CD4-positive, alpha-beta T cell (primary cell): ENCODE measurements at places on chromosomes 13 and 19. TPM values are rescaled to one million over a fixed set of nuclear protein-coding genes. Genes with fewer than 3 reads are reported as not detected.

Gene CRX
- not detected for total RNA-seq

Gene ALOX5AP
- total RNA-seq, result 16.5 TPM

Gene RNF113B
- not detected for total RNA-seq

Gene PLIN4
- total RNA-seq, result not detected

Gene KLK2
- total RNA-seq, result not detected

Gene CGB3
- total RNA-seq, result not detected

Gene NPAS1
- total RNA-seq, result 2.1 TPM

Gene RNF225
- total RNA-seq, result 0.55 TPM

Gene CEACAM16
- not detected for total RNA-seq

Gene FUT2
- not detected for total RNA-seq

GRCh38 chr19:45340232-45340898, at the start of gene KLC3:
KLC3 (plus strand) TSS chr19:45340750; CDS start chr19:45345542, 4,792 bp downstream.
- no peaks in the 10 kb centered on the region for H3K36me3 ChIP-seq
- peak; percentile 25 for DNase-seq
- H3K27me3 ChIP-seq, result peaks cover 38% of the 10 kb centered on the region
- H3K27ac ChIP-seq, result no peak within 1 kb of the TSS
- no peak within 1 kb of the TSS for H3K4me3 ChIP-seq

DNA sequence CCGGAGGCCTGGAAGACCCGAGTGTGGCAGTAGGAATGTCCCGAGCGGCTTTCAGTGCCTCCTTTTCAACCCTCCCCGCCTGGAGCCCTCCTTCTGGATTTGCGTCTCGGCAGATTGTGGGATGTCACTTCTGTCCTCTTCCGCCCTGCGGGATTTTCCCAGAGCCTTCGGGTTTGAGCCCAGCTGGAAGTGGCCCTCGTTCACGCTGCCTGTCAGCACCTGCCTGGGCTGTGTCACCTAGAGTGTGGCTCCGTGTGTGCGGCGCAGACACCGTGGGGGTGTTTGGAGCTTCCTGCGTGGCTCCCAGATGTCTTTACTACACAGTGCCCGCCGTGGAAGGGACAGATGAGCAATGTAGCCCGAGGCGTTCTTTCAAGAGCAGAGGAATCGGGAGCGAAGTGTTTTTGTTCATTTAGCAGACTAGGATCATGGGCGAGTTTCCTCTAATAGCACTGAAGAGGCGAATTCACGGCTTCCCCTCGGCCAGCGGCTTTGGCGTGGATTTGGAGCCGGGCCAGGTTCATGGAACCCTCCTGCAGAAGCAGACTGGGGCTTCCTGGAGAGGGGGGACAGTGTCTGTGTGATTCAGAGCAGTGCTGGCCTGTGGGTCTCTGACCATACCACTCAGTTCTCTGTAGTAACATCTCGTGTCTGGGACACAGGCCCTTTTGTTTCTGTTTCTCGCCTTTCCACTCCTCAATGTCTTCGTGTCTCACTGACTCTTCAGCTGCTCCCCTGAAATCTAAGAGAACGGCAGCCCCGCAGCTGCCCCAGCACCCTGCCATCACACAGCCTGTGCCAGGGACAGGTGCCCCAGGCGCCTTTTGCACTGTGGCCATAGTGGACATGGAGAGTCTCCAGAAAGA, 68.0 kb downstream of the KDM4B start:
- H3K4me3 ChIP-seq, result no peak overlapping the region
- peaks cover 4% of the 10 kb centered on the region for H3K4me1 ChIP-seq
- no peak overlapping the region for H3K27ac ChIP-seq
- no peak for DNase-seq
- H3K36me3 ChIP-seq, result peaks cover 48% of the 10 kb centered on the region

GRCh38 chr19:3968556-3969434, 2.1 kb downstream of the DAPK3 start:
- H3K36me3 ChIP-seq, result peaks cover 40% of the 10 kb centered on the region
- H3K27me3 ChIP-seq, result no peaks in the 10 kb centered on the region
- no peak overlapping the region for H3K27ac ChIP-seq
- no peak overlapping the region for H3K4me3 ChIP-seq
- DNase-seq, result no peak

DNA sequence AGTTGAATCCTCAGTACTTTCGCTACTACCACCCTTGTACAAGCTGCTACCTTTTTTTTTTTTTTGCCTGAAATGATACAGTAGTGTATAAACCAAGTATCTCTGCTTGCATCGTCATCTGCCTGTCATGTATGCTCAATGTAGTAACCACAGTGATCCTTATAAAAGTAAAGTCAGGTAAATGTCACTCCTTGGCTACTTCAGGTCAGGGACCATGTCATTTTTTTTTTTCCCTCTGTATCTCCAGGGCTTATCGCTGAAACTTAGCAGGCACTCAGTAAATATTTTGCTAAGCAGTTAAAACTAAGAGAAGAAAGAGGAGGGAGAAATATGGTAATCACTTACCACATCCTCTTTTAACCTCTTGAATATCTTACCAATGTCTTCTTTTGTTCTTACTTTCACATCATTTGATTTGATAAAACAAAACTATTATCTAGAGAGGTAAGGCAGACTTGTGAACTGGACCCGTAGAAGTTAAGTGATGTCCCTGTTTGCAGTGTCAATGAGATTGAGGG, 96.8 kb upstream of the KLF12 start:
- peak overlapping the region; percentile 38 for H3K27ac ChIP-seq
- peak overlapping the region; percentile 56 for H3K4me3 ChIP-seq
- DNase-seq, result peak; percentile 56
- no peaks in the 10 kb centered on the region for H3K36me3 ChIP-seq
- H3K27me3 ChIP-seq, result no peaks in the 10 kb centered on the region

DNA sequence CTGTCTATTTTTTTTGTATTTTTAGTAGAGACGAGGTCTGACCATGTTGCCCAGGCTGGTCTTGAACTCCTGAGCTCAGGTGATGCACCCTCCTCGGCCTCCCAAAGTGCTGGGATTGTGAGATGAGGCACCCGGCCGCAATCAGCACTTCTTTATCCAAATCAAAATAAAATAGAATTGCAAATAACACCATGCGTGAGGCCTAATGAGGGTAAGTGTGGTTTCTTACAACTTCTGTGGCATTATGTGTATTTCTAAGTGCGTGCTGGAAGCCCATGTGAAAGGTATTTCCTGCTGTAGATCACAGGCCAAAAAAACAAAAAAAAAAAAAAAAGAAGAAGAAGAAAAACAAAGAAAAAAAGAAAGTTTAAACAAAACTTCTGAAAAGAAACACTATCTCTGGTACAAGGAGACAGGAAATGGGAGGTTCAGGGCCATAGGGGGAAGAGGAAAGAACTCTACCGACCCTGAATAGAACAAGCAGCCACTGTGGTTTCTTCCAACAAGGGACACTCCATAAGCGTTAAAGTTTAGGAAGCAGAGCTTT, 3.0 kb upstream of the GRAMD1A start:
- H3K4me1 ChIP-seq, result peaks cover 69% of the 10 kb centered on the region
- DNase-seq, result peak; percentile 44
- H3K36me3 ChIP-seq, result peaks cover 3% of the 10 kb centered on the region
- H3K27ac ChIP-seq, result peak overlapping the region; percentile 64
- H3K4me3 ChIP-seq, result peak overlapping the region; percentile 4

DNA sequence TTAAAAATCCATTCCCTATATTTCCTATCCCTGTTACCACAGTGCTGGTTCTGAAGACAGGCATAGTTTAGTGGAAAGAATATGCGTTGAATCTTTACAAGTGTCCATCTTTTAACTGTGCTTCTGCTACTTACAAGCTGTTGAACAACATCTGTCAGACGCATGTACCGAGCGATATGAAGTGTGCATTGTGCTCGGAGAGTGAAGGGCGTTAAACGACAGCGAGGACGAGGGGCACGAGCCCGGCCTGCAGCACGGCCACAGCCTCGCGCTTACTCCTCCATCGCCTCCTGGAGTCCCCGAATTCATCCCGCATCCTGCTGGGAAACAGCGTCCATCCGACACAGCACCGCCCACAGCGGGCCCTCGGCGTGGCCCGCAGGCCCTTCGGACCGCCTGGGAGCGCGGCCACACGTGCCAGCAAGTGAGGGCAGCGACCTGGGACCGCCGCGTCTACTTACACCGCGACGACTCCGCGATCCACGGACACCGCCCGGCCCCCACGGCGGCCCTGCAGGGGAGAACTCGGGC, 514 bp downstream of the PCID2 start:
- DNase-seq, result no peak
- H3K36me3 ChIP-seq, result peaks cover 33% of the 10 kb centered on the region
- peak overlapping the region; percentile 71 for H3K4me3 ChIP-seq

DNA sequence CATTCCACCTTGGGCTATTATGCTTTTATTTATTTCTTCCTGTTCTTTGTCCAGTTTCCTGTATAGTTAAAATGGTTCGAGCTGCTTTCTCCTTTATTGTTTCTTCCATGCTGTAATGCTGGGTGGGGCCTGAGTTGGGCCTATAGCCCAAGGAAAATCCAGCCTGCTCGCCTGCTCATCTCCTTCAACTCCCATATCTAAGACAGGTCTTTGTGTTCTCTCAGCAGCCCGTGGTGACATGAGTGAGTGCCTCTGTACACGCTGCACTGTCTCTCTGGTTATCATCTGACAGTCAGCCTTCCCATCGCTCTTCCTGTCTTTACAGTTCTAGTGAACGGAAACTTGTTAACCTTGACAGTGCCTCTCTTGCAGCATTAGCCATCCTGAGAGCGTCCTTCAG, 221.9 kb upstream of the SLC10A2 start:
- no peak for DNase-seq
- H3K4me3 ChIP-seq, result no peak overlapping the region
- no peak overlapping the region for H3K27ac ChIP-seq
- H3K27me3 ChIP-seq, result no peaks in the 10 kb centered on the region

DNA sequence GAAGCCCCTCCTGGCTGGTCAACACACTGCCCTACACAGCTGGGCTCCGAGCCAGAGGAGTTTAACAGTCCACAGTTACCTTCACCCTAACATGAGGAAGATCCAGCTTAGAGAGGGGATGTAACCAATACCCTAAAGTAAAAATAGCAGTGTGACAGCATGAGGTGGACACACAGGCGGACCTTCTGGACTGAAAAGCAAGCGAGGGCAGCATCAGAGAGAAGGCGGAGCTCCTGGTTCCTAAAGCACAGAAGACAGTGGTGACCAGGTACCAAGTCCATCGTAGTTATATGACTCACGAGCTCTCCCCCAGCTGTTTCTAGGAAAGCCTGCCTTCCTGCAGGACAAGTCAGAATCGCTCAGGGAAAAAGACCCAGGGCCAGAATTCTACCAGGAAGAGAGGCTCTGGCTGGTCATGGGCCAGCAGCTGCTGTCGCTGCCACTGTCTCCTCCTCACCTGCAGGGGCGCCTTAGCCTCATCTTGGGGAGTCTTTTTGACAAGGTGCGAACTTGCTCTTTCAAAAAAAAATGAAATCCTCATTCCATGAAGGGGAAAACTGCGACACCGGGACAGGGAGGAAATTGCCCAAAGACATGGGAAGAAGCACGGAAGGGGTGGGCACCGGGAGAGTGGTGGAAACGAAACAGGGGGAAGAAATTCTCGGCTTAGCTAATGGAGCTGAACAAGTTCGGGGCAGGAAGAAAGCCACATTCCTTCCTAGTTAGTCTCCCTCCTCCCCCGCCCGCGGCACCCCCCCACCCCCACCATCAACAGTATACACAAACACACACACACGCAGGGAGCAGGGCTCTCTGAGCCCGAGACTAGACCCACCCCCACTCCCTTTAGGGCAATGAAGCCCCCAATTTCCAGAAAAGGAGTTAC, 1.7 kb downstream of the ELL start:
- peak; percentile 57 for DNase-seq
- H3K4me3 ChIP-seq, result peak overlapping the region; percentile 79
- no peaks in the 10 kb centered on the region for H3K27me3 ChIP-seq
- H3K27ac ChIP-seq, result peak overlapping the region; percentile 87
- H3K4me1 ChIP-seq, result peaks cover 65% of the 10 kb centered on the region

DNA sequence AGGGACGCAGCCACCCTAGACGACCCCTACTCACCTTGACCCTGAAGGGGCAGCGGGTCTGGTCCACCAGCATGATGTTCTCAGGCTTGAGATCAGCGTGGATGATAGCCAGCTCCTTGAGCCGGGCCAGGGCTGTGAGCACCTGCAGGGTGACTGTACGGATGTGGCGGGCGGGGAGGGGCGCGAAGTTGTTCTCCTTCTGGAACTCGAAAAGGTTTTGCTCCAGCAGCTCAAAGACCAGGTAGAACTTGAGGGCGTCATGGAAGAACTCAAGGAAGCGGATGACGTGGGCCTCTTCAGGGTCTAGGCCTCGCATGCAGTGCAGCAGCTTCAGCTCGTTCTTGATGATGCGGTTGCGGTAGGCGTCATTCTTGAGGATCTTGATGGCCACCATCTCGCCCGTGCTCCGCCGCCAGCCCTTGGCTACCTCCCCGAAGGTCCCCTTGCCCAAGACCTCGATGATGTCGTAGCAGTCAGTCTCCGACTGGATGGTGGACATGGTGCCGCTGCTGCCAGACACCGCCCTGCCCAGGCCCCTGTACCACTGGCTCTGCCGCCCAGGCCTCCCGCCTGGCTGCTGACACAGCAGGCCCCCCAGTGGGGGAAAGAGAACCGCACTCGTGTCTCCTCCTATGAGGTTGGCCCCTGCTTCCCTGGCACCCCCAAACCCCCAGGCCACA, 437 bp downstream of the HIPK4 start:
- H3K36me3 ChIP-seq, result no peaks in the 10 kb centered on the region
- H3K4me3 ChIP-seq, result no peak overlapping the region
- H3K4me1 ChIP-seq, result no peaks in the 10 kb centered on the region
- no peak overlapping the region for H3K27ac ChIP-seq
- no peaks in the 10 kb centered on the region for H3K27me3 ChIP-seq

DNA sequence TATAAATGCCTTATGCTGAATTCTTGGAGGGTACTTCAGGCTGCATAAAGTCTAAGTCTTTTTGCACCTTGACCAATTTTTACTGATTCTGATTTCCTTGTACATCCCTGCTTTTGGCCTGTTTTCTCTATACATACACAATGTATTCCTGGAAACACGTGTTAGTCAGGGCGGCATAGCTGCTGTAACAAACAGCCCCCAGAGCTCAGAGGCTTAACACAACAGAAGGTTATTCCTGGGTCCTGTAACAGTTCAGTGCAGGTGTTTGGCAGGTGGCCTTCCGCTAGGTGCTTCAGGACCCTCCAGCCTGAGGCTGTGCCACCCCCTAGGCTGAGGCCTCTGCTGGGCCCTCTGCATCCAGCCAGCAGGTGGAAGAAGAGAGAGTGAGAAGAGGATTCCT, 82.9 kb downstream of the ZAR1L start:
- no peak for DNase-seq
- no peak overlapping the region for H3K27ac ChIP-seq
- H3K4me1 ChIP-seq, result peaks cover 8% of the 10 kb centered on the region
- H3K36me3 ChIP-seq, result peaks cover 8% of the 10 kb centered on the region
- H3K27me3 ChIP-seq, result no peaks in the 10 kb centered on the region
- no peak overlapping the region for H3K4me3 ChIP-seq

- H3K36me3 ChIP-seq, result no peaks in the 10 kb centered on the region
- no peak overlapping the region for H3K4me3 ChIP-seq
- no peak for DNase-seq
- no peaks in the 10 kb centered on the region for H3K4me1 ChIP-seq
Measured at GRCh38 chr13:56066321-56066720, 1074.4 kb upstream of the PRR20A start.

DNA sequence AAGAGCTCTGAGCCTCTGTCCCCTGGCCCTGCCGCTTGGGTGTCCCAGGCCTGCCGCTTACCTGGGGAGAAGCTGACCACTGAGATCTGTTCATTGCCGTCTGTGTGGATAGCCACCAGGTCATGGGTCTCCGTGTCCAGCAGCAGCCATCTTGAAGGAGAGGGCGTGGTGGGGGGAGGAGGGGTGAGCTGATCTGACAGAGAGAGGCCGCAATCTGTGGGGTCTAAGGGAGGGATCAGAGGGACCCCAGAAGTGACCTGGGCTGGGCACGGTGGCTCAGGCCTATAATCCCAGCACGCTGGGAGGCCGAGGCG, 14.6 kb upstream of the GPR4 start:
- no peak for DNase-seq
- H3K27ac ChIP-seq, result no peak overlapping the region
- no peak overlapping the region for H3K4me3 ChIP-seq
- peaks cover 69% of the 10 kb centered on the region for H3K36me3 ChIP-seq
- peaks cover 16% of the 10 kb centered on the region for H3K4me1 ChIP-seq
